ENCODE measurements at places on chromosomes 3 and 15.

GRCh38 chr15:101525087-101525669 is 35.7 kb upstream of the PCSK6 start:
- DNase-seq = no peak

DNA sequence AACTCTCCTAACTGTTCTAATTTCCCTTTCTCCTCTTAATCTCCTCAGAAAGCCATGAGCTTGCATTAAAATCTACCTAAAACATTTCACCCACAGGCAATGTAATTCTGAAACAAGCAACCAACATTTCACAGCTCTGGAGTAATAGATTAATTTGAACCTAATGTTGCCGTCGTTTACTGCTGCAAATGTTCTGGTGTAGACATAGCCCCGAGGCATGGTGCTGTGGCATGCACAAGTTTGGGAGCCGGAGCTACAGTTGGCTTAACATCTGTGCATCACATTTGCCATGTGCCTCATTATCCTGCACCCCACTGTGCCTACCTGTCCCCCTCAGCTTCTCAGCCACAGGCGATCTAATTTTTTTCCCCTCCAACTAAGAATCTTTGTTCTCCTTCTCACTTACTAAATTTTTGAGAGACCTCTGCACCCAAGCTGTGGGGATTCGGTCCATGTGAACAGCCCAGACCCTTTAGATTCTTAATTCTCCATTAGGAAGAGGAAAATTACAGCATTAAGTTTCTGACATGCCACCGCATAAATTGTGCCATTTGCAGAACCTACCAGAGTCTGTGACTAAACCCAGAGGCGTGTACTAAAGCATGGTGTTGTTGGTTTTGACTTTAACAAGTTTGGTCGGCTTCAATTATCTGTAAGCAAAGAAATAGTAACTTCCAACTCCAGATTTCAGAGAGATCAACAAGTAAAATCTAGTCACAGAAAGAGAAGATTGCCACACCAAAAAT is 419.2 kb downstream of the MECOM start:
- no peak for DNase-seq

DNA sequence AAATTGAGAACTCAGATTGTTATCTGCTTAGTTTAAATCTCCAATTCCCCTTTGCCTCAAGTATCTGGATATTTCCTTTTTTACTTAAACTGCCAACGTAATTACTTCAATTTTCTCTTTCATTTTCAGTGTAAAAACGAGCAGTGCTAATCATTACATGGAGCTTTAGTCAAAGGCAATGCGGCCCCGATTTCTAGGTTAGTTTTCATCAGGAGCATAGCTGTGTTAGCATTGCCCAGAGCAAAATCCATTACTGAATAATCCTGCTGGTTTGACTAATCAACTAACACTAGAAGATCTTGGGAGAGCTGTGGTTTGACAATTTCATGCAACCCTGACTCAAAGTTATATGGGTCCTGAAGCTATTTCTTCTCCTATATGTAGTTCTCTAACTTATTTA is 46.2 kb downstream of the ZPLD1 start:
- DNase-seq = no peak

GRCh38 chr3:119601154-119601553 is 3.5 kb downstream of the PLA1A start:
- no peak for DNase-seq

DNA sequence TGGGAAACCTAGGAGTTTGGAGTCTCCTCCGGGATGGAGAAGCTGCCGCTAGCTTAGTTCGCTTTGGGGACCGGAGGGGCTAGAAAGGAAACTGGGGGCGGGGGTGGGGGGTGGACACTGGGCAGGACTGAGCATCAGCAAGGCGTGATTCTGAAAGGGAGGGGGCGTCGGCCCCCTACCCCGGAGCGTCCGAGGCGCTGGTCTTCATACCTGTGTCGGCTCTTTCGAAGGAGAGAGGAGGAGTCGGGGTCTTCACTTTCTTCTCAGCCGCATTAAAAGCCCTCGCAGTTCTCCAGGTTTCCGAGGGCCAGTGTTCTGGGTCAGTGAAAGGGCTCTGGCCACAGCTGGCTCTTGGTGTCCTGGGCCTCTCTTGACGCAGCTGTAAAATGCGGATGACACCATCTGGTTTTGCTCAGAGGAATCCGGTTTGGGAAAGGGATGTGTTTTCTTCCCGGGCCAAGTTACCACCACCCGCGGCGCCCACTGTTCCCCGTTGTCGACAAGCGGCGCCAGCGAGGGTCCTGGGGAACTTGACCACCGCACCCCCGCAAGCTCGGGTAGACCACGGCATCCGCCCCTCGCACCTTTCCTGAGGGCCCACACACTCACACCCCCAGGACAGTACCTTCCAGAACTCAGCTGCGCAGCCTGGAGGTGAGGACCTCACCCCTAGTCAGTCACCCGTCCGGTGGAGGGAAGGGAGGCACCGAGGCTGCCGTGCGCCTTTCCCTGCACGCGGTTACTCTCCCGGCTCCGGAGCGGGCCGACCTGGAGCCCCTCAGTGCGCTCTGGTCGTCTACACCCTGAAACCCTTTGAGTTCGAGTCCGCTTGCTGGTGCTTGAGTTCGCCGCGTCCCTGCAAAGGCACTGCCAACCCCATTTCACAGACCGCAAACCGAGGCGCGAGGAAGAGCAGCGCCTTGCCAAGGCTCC is 660 bp downstream of the CCK start:
- DNase-seq = no peak

DNA sequence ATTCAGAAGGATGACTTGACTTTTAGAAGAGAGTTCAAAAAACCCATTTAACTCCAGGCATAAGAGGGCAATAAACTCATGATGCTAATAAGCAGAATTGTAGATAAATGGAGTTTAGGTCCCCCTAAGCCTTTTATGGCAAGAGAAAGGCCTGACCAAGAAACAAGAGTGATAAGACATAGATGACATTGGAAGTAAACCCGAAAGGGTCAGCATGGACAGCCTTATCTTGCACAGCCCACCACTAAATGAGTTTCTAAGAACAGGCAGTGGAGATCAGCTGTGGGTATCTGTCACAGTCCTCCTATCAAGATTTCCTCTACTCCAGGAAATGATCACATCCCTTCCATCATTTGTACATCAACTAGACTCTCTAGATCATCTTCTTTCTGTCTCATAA is 457.9 kb upstream of the ADAMTS9 start:
- DNase-seq = no peak

DNA sequence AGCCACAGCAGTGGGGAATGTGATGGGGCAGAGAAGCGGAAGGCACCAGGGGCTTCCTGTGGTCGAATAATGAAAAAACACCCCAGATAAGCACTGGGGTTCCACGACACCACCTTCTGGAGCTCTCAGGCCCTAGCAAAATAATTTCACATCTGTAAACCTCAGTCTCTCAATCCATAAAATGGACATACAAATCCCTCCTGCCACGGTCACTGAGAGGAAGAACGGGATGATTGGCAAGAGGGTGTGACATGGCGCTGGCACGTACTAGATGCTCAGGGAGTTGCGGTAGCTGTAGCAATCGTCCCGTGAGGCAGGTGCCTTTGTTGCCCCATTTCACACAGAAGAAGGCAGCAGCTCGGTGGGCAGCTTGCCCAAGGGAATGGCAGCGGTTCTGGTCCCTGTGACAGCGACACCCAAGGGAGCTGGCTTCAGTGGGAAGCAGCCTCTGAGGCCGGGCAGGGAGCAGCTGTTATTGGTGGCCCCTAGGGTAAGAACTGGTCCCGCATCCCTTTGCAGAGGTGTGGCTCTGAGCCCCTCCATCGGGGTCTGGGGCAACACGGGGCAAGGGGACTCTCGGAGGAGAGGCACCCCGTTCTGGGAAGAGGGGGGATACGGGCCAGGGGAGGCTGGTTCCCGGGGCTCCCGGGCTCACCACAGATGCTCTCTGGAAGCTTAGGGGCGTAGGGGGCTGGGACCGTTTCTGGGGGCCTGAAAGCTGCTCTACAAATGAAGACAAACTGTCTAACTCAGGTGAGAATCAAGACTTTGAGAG is 114.0 kb upstream of the ALDH1A3 start:
- DNase-seq = no peak
